Karpas-422 (cell line): ENCODE measurements at places on chromosomes 13 and 19.

- no peak for DNase-seq
Observed at GRCh38 chr13:89982407-89983095, 1364.9 kb upstream of the MIR17HG start.

DNA sequence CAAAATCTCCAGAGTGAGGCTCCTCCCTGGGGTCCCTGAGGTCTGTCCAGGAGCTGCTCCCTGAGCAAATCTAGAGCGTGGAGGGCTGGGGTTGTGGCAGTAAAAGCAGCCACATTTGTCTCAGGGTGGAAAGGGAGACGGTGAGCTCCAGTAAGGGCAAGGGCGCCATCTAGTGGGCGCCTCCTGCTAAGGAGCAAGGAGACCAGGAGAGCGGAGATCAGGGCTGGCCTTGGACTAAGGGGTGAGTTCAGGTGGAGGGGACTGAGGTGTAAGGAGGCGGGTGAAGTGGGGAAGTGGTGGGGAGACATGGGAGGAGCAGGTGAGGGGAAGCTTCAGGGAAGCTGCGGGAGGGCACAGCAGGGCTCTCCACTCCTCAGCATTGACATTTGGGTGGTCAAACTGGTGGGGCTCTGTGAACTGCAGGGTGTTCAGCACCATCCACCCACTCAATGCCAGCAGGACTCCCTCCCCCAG, 5.3 kb upstream of the CEACAM21 start:
- peak; percentile 93 for DNase-seq

GRCh38 chr13:51935326-51936171, 73.8 kb downstream of the CCDC70 start:
- no peak for DNase-seq

GRCh38 chr19:19276386-19276785, 3.3 kb upstream of the TM6SF2 start:
- no peak for DNase-seq

GRCh38 chr13:113804703-113805430, 45.8 kb downstream of the TMEM255B start:
- no peak for DNase-seq

DNA sequence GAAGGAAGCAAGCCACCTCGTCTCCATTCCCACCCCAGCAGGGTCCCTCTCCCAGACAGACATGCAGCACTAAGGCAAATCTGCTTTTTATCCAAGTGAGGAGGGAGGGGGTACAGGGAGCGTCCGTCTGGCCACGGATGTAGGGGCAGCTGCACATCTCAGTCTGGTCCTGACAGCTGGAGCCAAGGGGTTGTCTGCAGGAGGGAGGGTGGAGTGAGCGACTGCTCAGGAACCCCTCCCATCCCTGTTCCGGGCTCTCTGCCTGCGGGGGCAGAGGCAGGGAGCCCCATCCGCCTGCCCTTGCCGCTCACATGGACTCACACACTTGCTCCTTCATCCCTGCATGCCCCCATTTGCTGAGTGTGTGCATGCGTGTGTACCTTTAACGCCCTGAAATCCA, 2.5 kb downstream of the TMEM190 start:
- DNase-seq = no peak

- DNase-seq = no peak
Observed at GRCh38 chr19:41357746-41358145, 4.0 kb upstream of the TGFB1 start.

DNA sequence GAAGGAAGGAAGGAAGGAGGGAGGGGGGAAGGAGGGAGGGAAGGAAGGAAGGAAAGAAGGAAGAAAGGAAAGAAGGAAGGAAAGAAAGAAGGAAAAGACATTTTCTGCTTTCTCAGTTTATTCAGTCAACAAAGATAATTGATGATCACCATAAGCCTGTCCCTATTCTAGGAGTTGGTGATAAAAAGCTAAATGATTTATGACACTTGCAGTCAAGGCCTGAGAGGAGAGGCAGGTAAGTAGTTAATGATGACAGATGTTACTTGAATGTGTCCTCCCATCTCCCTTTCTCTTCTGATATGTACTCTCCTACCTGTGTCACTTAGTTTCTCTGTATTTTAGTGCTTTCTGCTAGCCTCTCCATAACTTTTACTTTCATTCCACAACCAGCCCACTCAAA, 141.3 kb downstream of the SLITRK6 start:
- DNase-seq = no peak

GRCh38 chr19:1067341-1067957, 482 bp downstream of the ARHGAP45 start:
- peak; percentile 60 for DNase-seq

- DNase-seq = no peak
Observed at GRCh38 chr19:1770866-1771576, 17.7 kb downstream of the ONECUT3 start.

GRCh38 chr13:33793726-33794125, 24.2 kb upstream of the RFC3 start:
- peak; percentile 92 for DNase-seq

GRCh38 chr13:27476943-27477703, 26.8 kb upstream of the MTIF3 start:
- peak; percentile 93 for DNase-seq

DNA sequence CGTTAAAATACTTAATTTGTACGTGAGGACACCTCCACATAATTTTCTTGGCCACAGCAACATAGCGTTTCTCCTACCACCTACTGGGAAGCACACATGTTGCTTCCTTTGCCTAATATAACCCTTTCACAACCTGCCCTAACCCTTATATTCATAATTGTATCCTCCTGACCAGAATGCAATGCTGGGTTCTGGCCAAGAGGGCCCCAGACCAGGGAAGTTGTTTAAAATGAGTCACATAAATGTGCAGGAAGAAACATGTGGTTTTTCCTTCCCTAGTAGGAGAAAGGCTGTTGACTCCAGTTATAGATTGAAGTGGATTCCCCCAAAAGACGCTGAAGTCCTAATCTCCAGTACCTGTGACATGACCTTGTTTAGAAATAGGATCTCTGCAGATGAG, 187.3 kb downstream of the NUFIP1 start:
- DNase-seq = no peak

DNA sequence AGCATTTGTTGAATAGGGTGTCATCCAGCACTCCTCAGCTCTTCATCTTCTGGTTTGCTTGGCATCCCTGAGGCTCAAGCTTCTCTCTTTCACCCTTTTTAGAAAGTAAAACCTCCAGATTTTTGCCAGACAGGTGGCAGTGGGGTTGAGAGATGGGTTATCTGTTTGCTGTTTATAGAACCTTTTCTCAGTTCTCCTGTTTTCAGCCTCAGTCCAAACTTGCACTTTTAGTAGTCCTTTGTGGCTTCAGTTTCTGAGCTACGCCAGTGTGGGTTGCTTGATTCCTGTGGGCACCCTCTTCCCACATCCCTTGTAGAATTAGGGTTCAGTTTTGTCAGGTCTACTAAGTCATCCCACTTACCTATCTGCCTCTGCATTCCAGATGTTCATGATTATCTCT, 147.9 kb downstream of the PAN3 start:
- no peak for DNase-seq

- DNase-seq = no peak
Observed at GRCh38 chr13:47723898-47724297, 277.2 kb downstream of the SUCLA2 start.

DNA sequence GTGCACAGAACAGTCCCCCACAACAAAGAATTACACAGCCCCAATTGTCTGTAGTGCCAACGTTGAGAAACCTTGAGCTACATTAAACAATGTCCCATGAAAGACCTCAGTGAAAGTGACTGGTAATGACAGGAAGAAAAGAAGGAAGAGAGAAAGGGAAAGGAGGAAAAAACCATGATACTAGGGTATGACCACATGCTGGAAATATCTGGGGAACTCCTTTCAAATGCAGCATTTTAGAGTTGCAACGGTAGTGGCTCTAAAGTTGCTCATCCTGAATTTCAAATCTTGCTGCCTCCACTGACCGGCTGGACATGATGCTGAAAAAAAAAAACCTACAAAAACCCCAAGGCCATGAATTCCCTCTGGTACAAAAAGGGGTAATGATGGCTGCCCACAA, 26.5 kb downstream of the FPR3 start:
- DNase-seq = no peak

- no peak for DNase-seq
Observed at GRCh38 chr13:83761631-83762030, 120.6 kb downstream of the SLITRK1 start.

- no peak for DNase-seq
Observed at GRCh38 chr13:68380041-68380973, 1150.2 kb upstream of the PCDH9 start.
